ENCODE measurements at places on chromosomes 5 and 9.

- H3K36me3 ChIP-seq: peaks cover 52% of the 10 kb centered on the region
- H3K4me1 ChIP-seq: no peaks in the 10 kb centered on the region
- H3K27ac ChIP-seq: no peak overlapping the region
- no peaks in the 10 kb centered on the region for H3K27me3 ChIP-seq
These were observed 53.4 kb downstream of the RNF145 start for GRCh38 chr5:159155960-159156359.

GRCh38 chr9:80134487-80134886, 562.7 kb downstream of the TLE4 start:
- no peaks in the 10 kb centered on the region for H3K27me3 ChIP-seq
- H3K4me3 ChIP-seq: no peak overlapping the region
- DNase-seq: no peak
- H3K4me1 ChIP-seq: no peaks in the 10 kb centered on the region

DNA sequence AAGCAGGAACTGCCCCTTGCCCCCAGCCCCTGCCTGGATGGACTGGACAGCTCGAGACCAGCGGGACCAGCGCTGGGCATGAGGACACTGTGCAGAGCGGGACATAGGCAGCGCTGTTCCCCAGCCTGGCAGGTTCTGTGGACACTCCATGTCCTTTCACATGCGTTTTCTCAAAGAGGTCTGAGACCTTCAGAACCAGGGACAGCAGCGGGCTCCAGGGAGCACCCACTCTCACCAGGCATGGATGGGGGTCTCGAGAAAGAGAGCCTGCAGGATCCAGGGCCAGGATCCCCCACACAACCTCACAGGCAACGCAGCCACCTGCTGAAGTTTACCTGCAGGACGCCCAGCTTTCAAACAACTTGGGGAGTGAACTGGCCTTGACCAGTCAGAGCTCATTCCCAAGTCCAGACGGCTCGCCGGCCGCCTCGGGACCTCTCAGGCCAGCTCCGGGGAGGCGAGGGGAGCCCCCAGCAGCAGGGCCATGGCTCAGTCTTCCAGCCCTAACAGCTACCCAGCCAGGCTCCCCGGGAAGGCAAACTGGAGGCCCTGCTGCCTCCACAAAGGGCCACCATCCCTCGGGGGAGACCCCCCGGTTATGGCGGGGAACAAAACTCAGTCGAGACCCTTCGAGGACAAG, 72.5 kb upstream of the SARDH start:
- H3K4me3 ChIP-seq: no peak overlapping the region
- H3K36me3 ChIP-seq: peaks cover 28% of the 10 kb centered on the region
- H3K27me3 ChIP-seq: no peaks in the 10 kb centered on the region
- no peak for DNase-seq
- no peak overlapping the region for H3K27ac ChIP-seq

GRCh38 chr9:21686738-21687137, 115.7 kb upstream of the MTAP start:
- DNase-seq: no peak
- peaks cover 12% of the 10 kb centered on the region for H3K4me1 ChIP-seq
- H3K4me3 ChIP-seq: no peak overlapping the region
- no peak overlapping the region for H3K27ac ChIP-seq
- no peaks in the 10 kb centered on the region for H3K27me3 ChIP-seq
- H3K36me3 ChIP-seq: no peaks in the 10 kb centered on the region

DNA sequence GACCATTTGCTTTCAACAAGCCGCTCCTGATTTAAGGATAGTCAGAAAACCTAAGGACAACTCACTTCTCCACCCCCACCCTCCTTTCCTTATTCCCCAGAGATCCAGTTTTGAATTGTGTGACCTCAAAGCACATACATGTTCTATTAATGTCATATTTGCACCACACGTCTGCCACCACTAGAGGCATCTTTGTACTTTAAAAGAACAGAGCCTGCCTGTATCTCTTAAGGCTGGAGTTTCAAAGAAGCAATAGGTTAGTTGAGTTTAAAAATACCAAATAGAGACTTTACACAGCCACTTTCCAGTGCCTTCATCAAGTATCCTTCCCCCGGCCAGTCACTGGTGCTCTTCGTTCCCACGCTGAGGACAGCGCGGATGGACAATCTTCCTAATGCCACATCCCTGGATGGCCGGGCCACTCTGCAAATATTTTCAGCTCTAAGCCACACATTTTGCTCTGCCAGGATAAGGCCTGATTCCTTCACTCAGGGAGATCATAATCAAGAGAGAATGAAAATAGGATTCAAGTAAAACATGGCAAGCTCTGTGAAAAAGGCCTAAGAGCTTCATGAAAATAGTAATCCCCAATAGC, 146.3 kb downstream of the SNCAIP start:
- peak; percentile 25 for DNase-seq
- H3K27me3 ChIP-seq: no peaks in the 10 kb centered on the region
- no peak overlapping the region for H3K27ac ChIP-seq
- H3K36me3 ChIP-seq: no peaks in the 10 kb centered on the region
- H3K4me1 ChIP-seq: no peaks in the 10 kb centered on the region
- H3K4me3 ChIP-seq: no peak overlapping the region

DNA sequence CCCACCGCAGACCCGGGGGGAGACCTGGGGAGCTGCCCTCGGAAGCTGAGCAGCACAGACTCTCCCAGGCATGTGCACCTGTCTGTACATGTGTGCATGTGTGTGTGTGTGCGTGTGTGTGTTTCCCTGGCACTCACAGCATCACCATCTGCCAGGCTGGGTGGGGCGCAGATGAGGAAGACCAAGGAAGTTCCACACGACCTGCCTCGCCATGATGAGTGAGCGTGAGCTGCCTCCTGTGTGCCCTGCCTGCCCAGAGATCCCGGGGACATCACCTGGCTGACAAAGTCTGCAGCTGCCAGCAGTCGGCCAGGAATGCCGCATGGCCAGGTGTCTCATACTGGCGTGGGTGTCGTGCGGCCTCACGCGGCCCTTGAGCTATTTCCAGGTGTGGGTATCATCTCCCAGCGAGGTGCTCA, 4.0 kb upstream of the GPSM1 start:
- DNase-seq: no peak
- no peak overlapping the region for H3K4me3 ChIP-seq
- no peak overlapping the region for H3K27ac ChIP-seq
- no peaks in the 10 kb centered on the region for H3K27me3 ChIP-seq

- H3K27ac ChIP-seq: no peak overlapping the region
- no peak overlapping the region for H3K4me3 ChIP-seq
- DNase-seq: no peak
- no peaks in the 10 kb centered on the region for H3K27me3 ChIP-seq
- H3K36me3 ChIP-seq: peaks cover 9% of the 10 kb centered on the region
- H3K4me1 ChIP-seq: peaks cover 8% of the 10 kb centered on the region
These were observed 76.5 kb downstream of the DAP start for GRCh38 chr5:10684303-10685086.

- H3K4me1 ChIP-seq: no peaks in the 10 kb centered on the region
- H3K4me3 ChIP-seq: no peak overlapping the region
- H3K27ac ChIP-seq: no peak overlapping the region
These were observed 118.9 kb downstream of the PAM start for GRCh38 chr5:102874054-102874453.

- H3K36me3 ChIP-seq: no peaks in the 10 kb centered on the region
- H3K27me3 ChIP-seq: no peaks in the 10 kb centered on the region
- H3K4me1 ChIP-seq: no peaks in the 10 kb centered on the region
- H3K27ac ChIP-seq: no peak overlapping the region
- H3K4me3 ChIP-seq: no peak overlapping the region
These were observed 7.4 kb upstream of the SNCAIP start for GRCh38 chr5:122304471-122305215.

All from SK-N-SH (cell line).